ENCODE measurements at places on chromosomes 3 and 15. TPM values are rescaled to one million over a fixed set of nuclear protein-coding genes. Genes with fewer than 3 reads are reported as not detected.

GRCh38 chr3:25592510-25592968, 72.2 kb downstream of the TOP2B start:
- DNase-seq, result no peak

GRCh38 chr3:179603321-179603720, 1.1 kb downstream of the MRPL47 start:
- DNase-seq, result no peak

GRCh38 chr3:168071591-168072322, 24.0 kb downstream of the GOLIM4 start:
- no peak for DNase-seq

GRCh38 chr3:55161231-55161630, 233.4 kb upstream of the LRTM1 start:
- DNase-seq, result no peak

DNA sequence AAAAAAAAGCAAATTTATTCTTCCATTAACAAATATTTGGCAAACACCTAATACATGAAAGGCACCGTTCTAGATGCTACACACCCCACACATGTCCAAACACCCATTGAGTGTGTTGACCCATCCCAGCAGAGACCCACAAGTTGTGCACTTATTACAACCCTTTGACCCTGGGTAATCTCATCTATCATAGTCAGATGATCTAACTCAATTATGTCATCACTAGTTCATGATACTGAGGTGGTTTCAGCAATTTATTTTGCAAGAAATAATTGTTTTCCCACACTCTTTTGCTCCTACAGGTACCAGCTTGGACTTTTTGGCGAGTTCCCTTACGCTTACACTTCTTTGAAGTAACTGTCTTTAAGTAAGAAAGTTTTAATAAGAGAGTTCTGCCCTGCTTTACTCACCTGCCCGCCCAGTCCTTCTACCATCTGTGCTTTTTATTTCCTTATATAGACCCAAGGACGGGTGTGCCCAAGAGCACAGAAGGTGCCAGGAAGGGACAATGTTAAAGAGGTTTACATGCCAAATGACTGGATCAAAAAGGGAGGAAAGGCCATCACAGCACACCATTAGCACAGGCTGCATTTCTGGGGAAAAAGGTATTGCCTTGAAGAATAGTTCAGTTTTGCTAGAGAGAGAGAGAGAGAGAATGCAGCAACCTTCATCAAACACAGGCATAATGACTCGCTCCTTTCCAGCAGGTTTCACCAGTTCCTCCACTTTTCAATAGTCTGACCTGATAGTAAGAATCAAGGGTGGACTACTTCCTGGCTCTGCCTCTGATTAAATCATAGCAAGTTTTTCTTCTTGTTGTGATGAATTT, 54.5 kb upstream of the ATP11B start:
- DNase-seq, result no peak

CCDC80 gene
- 67.9 TPM for polyA plus RNA-seq

- DNase-seq, result no peak
Measured at GRCh38 chr3:59559721-59560435, 510.1 kb upstream of the CFAP20DC start.

- DNase-seq, result no peak
Measured at GRCh38 chr3:190084983-190085382, 35.7 kb downstream of the P3H2 start.

CHST2 gene
- 4.0 TPM for polyA plus RNA-seq

GRCh38 chr3:112848196-112848595, 1.5 kb upstream of the CD200R1L start:
- DNase-seq, result no peak

- DNase-seq, result no peak
Measured at GRCh38 chr15:90234096-90234988, at the start of gene GDPGP1. Gene GDPGP1, plus strand, starts transcription at chr15:90234209. Its CDS starts 6,700 bp downstream, at chr15:90240909.
